Esophagus squamous epithelium (tissue), 5 donors: ENCODE measurements at places on chromosomes 2 and 18.

DNA sequence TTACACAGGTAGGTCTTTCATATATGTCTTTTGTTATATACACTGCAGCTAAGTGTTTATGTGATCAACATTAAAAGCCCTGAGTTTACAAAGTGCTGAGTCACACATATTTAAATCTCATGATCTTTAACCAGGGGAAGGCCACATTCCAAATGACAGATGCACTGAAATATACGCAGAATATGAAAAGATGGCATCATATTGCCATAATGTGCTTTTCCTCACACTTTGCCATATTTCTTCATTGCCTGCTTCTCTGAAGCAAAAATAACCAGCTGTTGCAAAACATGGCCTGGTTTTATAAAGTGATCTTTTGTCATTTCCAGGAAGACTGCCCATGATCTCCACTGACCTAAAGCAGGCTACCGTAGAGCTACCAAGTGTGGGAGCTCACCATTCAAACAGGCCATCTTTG lies 93.5 kb upstream of the MAPRE2 start:
- DNase-seq, result no peak

- no peak for DNase-seq
Observed at GRCh38 chr2:103152556-103152955, 390.7 kb downstream of the TMEM182 start.

GRCh38 chr2:26349690-26350089 lies 3.1 kb upstream of the ADGRF3 start:
- no peak for DNase-seq

DNA sequence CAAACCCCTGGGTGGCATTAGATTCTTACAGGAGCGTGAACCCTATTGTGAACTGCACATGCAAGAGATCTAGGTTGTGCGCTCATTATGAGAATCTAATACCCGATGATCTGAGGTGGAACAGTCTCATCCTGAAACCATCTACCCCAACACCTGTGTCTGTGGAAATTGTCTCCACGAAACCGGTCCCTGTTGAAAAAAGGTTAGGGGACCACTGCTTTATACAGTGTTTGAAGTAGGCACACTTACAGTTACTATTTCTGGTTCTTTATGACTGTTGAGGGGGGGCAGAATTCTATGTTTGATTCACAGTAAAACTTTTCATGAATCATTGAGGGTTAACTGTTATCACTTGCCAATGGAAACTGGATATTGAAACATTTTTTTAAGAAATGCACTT lies 72.0 kb downstream of the RIF1 start:
- no peak for DNase-seq

DNA sequence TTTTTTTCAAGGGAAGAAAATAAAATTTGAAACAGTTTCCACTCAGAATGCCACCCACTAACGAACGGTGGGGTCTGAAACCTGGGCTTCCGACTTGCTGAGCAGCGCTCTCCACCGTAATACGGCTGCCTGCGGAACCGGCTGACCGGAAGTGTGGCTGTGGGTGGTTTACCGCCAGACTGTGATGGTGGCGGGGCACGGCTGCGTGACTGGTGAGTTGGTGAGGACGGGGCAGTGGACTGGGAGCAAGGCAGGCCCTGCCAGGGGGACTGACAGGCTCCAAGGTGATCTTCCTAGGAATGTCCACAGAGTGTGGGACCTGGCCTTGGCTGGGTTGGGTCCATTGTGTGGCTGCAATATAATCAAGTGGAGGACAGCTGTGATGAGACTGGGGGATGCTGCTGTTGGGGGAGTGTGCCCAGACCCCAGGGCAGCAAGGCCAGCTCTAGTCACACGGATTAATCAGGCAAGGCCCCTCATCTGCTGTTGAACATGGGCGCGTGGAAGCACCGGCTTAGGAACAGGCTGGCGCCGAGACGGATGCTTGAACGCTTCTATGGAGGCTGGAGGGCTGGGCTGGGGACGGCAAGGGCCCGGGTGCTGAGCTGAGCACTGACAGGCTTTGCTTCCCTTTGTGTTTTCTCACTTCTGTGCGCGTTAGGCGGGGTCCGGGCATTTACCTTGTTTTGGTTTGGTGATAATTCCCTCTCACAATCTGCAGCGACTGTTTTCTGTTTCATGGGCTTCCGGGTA lies 357.7 kb upstream of the SPRED2 start:
- DNase-seq, result no peak

- DNase-seq, result no peak
Observed at GRCh38 chr2:36567711-36568408, 30.1 kb downstream of the FEZ2 start.

GRCh38 chr2:31539505-31539904 lies 41.2 kb downstream of the SRD5A2 start:
- DNase-seq, result no peak

GRCh38 chr2:129744649-129745048 lies 234.8 kb upstream of the RAB6C start:
- DNase-seq, result no peak

- DNase-seq, result no peak
Observed at GRCh38 chr2:240155745-240156390, 15.4 kb upstream of the OTOS start.

DNA sequence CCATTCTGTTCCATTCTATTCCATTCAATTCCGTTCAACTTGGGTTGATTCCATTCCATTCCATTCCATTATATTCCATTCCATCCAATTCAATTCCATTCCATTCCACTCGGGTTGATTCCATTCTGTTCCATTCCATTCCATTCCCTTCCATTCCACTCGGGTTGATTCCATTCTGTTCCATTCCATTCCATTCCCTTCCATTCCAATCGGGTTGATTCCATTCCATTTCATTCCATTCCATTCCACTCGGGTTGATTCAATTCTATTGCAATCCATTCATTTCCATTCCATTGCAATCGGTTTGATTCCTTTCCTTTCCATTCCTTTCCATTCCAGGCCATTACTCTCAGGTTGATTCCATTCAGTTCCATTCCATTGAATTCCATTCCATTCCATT lies 1138.4 kb downstream of the RPIA start:
- no peak for DNase-seq

GRCh38 chr2:169693360-169693759 lies 845 bp downstream of the CFAP210 start:
- no peak for DNase-seq

DNA sequence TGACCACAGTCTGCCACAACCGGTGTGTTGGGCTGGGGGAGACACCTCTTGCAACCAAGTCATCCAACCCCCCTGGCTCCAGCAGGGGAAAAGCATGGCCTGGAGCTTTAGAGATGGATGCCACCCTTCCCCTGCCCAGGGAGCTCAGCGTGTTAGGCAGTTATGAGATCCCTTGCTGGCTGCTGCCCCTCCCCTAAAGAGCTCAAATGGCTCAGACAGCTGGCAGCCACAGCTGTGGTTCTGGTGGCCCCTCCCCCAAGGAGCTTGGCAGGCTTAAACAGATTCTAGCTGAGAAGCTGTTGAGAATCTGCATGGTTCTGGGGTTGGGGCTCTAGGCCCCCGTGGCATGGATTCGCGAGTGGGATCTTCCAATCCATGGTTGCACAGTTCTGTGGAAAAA lies 64.7 kb downstream of the TEX51 start:
- no peak for DNase-seq

DNA sequence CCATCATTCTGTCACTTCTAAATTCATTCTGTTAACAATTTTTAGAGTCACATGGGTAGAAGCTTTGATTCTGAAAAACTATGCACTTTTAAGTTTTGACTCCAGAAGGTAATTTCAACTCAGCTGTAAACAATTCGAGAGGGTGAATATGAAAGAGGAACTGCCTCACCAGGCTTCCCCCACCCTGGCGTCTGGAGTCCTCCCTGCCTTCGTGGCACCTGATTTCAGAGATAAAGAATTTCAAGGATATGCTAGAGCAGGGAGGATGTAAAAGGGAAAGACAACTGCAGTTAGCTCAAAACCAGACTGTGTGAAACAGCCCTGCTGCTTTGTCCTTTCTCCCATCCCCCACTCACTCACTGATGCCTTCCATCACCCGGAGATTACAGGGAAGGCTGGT lies 40.7 kb downstream of the ONECUT2 start:
- no peak for DNase-seq

DNA sequence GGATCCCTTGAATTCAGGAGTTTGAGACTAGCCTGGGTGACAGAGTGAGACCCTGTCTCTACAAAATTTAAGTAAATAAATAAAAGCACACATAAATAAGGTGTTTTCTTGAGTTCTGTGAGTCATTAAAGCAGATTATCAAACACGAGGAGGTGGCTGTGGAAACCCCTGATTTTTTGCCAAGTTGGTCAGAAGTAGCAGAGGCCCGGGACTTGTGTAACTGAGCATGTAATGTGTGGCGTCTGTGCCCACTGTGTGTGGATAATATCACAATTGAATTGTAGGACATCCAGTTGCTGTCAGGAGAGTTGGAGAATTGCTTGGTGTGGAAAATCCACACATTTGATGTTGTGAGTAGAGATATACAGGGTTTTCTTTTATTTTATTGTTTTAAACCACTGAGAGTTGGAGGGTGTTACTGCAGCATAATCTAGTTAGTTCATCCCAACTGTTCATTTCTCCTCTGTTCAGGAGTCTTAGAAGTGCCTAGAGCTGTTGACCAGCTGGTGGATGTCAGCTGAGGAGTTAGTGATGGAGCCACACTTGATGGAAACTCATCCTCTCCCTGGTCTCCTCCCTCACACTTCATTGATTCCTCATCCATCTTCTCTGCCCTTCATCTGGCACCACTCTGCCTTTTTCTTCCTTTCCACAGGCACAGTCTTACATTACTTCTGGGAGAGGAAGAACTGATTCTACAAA lies 45.9 kb upstream of the RHOB start:
- DNase-seq, result no peak

DNA sequence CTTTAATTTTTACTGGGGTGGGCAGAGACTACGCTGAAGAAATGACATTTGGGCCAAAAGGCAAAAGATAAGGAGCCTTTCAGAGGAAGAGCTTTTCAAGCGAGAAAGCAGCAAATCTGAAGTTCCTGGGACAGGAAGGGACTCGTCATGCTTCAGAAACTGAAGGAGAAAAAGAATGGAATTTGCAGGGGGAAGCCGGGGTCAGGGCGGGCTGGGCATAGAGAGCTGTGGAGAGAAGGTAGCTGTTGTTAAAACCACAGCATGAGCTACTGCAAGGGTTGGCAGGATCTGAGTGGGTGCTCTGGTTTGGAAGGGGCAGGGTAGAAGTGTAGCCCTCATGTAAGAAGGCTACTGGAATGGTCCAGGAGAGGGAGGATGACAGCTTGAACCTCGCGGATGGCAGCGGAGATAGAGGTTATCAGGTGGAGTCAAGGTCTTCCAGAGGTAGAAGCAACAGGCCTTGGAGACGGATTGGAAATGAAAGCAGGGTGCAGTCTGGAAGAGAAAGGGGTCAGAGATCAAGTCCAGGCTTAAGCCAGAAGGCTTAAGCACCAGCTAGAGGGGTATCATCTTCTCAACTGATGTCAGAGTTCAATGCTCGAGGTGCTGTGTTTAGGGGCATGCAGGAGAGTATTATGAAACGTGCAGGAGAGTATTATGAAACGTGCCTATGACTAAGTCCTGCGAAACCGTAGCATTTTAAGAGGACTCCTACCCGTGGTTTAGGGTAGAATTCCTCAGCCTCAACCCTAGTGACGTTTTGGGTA lies 18.9 kb downstream of the ATP8B1 start:
- no peak for DNase-seq

DNA sequence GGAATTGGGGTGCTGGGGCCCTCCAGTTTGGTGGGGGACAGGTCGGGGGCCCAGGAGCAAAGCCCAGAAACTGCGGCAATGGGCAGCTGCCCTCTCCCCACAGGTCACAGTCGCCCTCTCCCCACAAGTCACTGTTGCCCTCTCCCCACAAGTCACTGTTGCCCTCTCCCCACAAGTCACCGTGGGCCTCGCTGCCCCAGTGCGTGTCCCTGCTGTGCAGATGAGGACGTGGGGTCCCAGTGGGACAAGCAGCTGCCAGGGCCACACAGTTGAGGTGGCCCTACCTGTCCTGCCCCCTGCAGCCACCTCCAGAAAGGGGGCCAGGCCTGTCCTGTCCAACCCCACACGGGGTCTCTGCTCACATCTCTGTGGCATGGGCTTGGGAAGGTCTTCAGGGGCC lies 13.0 kb upstream of the AGXT start:
- no peak for DNase-seq
